Effector memory CD4-positive, alpha-beta T cell (primary cell): ENCODE measurements at places on chromosomes 16 and 17.

DNA sequence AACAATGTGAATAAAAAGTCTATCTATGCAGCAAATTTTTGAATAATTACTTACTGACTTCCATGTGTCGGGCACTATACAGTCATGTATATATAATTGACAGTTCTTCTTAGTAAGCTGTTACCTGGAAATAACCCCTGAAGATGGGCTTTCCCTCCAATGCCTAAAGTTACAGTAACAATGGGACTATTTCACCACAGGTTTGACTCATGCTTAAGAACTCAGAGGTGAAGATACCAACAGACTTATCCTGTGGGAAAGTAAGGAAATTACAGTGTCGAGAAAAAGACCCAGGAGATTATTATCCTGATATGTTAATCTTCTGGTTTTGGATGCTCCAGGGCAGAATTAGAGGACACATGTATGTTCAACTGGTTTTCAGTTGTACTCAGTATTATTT, 601.5 kb upstream of the SOX9 start:
- no peak for DNase-seq

GRCh38 chr17:32483451-32484019, 3.3 kb upstream of the CDK5R1 start:
- no peak for DNase-seq

- no peak for DNase-seq
Measured at GRCh38 chr17:29007860-29008455, 2.1 kb upstream of the SEZ6 start.

GRCh38 chr17:78040440-78041385, 82.2 kb downstream of the TNRC6C start:
- DNase-seq: no peak

DNA sequence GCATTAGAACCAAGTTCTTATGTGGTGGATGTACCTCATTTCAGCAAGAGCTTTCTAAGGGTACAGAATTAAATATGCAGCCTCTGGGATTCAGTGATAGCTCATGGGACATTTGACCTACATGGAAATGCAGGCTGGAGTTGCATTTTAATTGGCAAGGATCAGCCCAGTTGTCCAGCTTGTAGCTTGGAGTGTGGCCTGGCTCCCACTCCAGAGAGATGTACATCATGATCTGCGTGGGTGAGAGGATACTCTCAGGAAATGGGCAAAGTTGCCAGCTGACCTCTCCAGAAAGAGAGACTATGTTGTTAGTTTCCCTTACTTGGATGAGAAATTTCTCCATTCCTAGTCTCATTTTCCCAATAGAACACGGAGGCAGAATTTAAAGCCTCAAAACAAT, 555.3 kb downstream of the MAF start:
- DNase-seq: no peak

- no peak for DNase-seq
Measured at GRCh38 chr17:63646488-63646806, 24.2 kb downstream of the MAP3K3 start.

- peak; percentile 3 for DNase-seq
Measured at GRCh38 chr17:63476459-63476853, 405 bp upstream of the ACE start.

- no peak for DNase-seq
Measured at GRCh38 chr17:65198653-65199382, 61.6 kb downstream of the RGS9 start.

GRCh38 chr16:7509963-7510601, 177.4 kb downstream of the RBFOX1 start:
- DNase-seq: no peak

DNA sequence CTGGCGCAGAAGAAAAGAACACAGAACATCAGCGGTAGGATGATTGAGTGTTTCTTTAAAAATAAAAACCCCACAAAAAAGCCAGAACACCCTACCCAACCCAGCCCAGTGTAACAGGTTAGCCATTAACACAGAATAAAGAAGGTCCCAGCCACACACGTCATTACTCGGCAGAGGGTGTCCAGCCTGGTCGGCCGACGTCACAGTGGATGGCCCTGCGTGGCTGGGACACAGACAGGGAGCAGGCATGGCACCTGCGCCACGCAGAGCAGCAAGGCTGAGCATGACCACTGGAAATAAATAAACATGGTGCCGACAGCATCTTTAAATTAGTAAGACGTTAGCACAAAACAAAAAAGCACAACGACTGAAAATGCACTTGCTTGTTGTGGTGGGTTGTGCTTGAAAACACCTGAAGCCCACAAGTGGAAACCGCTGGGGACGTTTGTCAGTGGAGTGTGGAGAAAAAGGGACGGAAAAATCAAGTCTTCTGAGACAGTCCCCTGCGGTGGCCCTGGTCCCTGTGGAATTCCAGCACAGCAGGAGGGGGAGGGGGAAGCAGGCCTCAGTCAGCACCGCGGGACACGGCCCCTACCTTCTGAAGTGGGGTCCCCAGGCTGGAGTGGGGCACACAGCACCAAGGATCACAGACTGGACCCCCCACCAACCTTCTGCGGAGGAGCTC, 39.2 kb downstream of the SLC7A5 start:
- no peak for DNase-seq

DNA sequence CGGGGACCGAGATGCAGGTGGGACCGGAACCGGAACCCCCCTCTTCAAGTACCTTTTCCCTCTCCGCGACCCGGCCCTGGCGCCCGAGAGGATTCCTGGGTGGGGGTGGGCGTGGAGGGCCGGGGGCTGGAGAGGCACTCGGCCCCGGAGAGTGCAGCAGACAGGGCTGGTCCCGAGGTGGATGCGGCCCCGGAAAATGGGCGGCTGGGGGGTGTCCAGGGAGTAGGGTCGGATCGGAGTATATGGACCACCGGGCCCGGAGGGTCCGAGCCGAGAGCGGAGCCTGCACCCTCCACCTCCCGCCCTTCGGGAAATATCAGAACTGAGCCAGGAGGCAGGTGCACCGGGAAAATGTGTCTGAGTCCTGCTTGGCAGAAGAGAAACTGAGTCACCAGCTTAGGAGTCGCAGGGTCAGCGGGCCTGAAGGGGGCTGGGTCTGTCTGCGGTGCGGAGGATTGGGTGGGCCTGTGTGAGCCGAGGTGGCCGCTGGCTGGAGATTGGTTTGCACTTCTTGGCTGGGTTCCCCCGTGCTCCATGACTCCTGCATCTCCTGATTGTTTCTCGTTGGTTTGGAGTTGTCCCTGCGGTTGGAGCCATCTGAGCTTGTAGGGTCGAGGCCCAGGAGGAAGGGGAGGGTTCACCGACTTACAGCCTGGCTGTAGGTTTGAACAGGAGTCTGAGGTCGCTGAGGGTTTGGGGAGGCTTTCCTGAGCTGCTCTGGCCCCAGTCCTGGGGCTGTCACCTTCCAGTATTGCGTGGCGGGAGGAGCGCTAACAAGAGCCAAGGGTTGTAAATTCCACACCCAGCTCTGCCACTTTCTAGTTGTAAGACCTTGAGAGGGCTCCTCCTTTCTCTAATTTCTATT, 518 bp downstream of the SH2B1 start:
- no peak for DNase-seq

DNA sequence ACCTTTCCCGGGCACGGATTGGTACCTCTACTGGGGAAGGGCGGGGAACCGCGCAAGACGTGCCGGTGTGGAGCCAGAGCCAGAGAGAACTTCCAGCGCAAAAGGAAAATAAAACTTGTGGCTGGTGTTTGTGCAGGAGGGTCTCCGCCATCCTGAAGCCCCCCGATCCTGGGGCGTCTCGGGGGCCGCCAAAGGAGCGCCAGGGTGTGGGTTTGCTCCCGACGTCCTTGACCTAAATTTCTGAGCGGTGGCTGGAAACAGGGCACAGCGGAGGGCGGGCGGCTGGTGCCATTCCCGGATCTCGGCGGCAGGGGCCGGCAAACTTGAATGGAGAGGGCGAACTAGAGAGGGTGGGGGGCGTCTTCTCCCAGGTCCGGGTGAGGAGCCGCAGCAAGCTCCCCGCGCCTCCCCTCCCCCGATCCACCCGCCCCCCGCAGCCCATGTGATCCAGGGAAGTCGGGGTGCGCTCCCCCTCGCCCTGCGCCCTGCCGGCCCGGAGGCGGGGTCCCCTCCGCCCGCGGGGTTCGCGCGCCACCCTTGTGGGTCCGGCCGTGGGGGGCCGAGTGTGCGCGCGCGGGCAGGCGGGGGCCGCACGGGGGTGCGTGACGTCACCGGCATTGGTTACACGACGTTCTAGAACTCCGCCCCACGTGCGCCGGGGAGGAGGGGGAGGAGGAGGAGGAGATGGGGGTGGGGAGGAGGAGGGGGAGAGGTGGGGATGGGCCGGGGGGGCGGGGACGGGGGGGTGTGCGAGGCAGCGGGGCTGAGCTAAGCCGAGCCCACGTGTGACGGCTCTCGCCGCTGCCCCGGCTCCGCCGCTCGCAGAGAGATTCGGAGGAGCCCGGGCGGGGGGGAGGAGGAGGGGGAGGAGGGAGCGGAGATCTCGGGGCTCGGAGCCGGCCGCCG, at the start of gene MSI2:
MSI2 (plus strand) TSS at position 748 of the 906 bp plus-strand sequence. CDS start 220 bp downstream, outside the sequence.
- peak; percentile 90 for DNase-seq

DNA sequence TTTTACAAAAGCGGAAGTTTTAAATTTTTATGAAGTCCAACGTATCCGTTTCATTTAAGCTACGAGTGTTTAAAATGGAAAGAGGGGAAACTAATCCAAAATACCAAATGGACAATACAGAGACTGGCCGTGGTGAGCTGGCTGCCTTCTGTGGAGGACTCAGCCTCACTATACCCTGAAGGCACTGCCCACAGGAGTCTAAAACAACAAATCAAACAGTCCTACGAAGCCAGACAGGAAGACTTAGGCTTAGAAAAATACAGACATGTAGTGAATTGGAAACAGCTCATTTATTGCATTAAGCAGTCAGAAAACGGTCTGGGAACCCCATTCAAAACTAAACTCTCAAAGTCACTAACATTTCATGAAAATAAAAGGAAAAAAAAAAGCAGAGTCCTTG, 75.1 kb downstream of the CYTH1 start:
- DNase-seq: no peak

GRCh38 chr17:28725166-28725659, 820 bp downstream of the TLCD1 start:
- no peak for DNase-seq

DNA sequence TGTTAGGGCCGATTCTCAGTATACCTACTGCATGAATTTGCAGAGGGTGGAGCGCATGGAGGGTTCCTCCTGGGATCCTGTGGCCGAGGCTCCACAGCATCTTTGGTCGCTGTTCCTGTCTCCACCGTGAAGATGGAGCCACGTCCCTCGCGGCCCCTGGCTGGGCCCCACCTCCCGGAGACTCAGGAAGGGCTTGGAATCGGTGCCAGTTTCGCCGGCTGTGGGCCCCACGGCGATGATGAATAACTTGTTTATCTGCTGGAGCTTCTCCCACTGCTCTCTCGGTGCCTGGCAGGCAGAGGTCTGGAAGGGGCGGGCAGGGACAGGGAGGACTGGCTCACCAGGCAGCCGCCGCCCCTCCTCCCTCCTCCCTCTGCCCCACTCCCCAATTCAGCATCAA, 8.1 kb downstream of the SLC5A11 start:
- DNase-seq: no peak

- DNase-seq: peak; percentile 48
Measured at GRCh38 chr17:43673516-43674323, 12.0 kb upstream of the MEOX1 start.

GRCh38 chr17:2020721-2021120, 4.4 kb downstream of the RTN4RL1 start:
- DNase-seq: no peak

- DNase-seq: no peak
Measured at GRCh38 chr17:32588982-32589381, 102.2 kb downstream of the CDK5R1 start.

GRCh38 chr16:82824408-82824807, 197.6 kb downstream of the CDH13 start:
- no peak for DNase-seq

DNA sequence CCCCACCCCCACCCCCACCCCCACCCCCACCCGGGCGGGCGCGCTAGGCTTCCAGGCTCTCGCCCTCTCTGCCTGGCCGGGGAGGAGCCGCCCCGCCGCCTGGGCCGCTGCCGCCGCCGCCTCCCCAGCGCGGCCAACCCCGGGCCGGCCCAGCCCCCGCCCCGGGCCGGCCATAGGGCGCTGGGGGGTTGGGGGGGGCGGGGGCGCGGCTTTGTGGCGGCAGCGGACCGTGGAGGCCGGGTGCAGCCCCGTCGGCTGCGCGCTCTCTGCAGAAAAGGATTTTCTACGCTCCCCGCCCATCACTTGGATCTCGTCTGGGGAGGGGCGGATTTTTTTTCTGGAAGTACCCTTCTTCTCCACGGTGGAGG, 230.9 kb downstream of the MRTFB start:
- no peak for DNase-seq

- DNase-seq: no peak
Measured at GRCh38 chr16:10112021-10112420, 70.2 kb downstream of the GRIN2A start.

DNA sequence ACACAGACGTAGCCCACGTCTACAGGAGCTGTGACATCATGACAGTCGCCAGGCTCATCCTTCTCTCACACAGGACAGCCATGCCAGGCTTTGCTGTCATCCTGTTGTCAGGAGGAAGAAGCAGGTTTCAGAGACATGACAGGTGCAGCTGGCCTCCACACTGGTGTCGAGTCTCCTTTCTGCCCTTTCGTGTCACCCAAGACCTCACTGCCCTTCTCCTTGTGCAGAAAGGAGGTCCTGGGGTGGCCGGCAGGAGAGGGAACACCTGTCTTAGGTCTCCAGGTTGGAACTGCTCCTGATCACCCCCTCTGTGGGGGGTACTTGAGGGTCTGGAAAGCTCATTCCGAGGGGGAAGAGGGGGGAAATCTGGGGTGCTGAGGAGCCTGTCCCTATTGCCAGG, 41.6 kb upstream of the IRF8 start:
- DNase-seq: no peak

- no peak for DNase-seq
Measured at GRCh38 chr17:16947470-16947869, 24.4 kb downstream of the TNFRSF13B start.

- no peak for DNase-seq
Measured at GRCh38 chr16:86231321-86231995, 278.9 kb upstream of the FOXF1 start.

- DNase-seq: no peak
Measured at GRCh38 chr17:55859301-55859795, 108.5 kb downstream of the PCTP start.

DNA sequence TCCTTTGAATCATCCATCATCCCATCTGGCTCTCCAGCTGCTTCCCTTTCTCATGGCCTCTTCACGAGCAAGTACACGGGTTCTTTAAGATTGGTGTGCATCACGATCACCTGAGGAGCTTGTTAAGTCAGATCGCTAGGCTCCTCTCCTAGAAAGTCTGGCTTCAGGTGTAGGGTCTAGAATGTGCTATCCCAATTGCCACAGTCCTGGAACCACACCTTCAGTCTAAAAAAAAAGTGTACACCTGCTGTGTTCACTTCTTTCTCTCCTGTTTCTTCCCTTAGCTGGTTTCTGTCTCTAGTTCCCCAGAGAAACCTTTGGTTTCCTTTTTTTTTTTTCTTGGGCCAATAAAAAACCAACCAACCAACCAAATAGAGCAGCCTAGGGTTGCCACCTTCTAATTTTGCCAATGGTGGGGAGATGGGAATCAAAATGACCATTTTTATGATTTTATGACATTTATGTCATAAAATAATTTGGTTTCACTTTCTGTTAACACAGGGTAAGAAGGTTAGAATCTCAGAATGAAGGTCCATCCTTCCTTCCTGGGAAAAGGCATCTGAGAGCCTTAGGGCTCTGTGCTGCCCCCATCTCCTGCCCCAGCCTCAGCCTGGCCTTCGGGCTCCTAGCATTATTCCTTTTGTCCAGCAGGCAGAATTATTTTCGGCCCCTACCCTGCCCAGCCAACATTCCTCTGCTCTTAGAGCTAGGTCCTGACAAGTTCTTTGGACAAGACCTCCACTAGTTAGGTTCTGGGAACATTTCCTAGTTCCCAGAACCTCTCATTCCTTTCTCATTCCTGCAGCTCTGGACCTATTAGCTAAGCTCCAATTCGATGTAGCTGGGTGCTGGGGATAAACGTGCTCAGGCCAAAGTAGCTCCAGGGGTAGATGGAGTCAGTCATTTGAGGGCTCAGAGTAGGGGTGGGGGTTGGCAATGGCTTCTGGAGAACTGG, 1.9 kb upstream of the GGT6 start:
- no peak for DNase-seq
